SK-N-MC (cell line): ENCODE measurements at places on chromosomes 5 and 9.

DNA sequence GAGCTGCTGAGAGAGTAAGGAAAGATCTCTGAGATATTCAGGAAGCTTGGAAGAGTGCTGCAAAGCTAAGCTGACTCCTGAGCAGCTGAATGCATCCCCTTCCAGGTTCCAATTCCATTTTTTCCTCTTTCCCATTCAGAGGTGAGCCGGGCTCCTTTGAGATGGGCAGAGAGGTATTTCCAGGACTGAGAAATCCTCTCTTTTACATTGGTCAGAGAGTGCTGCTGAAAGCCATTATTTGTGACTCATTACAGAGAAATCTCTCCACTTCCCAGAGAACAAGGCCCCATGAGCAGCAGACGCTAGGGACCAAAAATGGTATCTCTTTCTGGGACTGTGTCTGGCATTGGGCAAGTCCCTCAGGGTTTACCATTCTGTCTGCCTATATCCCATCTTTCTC is 3.7 kb downstream of the MCTP1 start:
- no peak for DNase-seq

DNA sequence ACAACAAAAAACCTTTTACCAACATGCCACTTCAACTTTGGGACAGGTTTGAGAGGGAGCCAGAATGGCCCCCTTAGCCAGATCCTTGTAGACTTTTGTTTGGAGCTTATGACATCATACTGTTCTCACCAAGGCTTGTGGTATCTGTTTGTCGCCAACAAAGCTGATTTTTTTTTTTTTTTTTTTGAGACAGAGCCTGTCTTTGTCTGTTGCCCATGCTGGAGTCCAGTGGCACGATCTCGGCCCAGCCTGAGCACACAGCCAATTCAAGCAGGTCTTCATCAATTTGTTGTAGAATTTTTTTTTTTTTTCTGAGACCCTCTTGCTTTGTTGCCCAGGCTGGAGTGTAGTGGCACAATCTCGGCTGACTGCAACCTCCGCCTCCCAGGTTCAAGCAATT is 26.4 kb upstream of the NTNG2 start:
- no peak for DNase-seq

DNA sequence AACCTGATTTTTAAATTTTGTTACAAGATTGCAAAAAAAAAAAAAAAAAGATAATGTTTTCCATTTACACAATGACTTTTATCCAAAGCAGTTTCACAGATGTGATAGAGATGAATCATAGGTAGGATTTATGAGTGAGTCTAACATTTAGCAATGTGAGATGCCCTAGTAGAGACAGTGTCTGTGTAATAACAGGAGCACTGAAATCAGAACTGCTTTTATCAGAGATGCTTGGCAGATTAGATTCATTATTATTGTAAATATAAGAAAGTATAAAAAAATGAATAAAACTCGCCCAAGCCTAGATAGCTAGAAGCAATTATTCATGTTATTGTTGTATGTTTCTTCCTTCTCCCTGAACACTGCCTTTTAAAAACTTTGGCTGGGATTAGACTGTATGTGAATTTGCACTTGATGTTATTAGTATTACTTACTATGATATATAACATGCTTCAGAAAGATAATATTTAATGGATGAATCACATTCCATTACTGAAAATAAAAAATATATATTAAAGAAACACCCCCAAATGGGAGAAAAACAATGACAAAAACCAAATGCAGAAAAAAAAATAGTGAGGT is 567.3 kb upstream of the KLF4 start:
- no peak for DNase-seq

DNA sequence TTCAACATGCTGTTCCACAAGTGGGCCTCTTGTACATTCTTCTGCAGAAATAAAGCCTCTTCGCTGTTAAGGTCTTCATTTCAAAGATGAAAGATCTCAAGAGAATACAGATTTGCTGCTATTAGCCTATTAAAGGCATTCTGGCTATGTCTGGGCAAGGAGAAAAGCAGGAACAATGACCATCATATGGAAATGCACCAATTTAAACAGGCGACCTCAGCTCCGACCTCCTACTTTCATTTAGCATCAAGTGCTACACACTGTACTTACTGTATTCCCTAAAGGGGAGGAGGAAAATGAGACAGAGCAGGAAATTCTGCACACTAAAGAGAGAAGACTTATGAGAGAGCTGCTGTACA is 64.8 kb downstream of the HABP4 start:
- no peak for DNase-seq

DNA sequence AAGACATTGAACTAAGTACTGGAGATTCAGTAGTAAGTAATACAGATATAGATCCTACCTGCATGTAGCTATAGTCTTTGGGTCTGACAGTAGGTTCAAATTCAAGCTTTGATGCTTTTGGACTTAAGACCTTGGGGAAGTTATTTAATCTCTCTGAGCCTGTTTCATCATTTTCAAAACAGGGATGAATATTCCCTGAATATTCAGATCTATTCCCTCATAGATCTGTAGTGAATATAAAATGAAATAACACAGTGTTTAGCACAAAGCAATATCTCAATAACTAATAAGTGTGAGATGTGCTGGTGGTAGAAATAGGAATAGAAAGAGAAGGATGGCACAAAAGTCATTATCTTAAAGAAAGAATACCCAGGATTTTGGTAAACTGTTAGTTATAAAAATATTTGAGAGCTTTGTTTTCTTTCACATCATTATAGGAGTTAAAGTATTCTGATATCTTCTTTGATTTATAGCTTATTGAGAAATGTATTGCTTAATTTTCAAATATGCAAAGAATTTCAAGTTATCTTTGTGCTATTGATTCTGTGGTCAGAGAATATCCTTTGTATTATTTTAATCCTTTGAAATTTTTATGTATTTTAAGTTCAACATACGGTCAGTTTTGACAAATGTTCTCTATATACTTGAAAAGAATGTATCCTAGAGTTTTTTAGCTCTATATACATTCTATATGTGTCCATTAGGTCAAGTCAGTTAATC is 11.4 kb upstream of the RANBP3L start:
- no peak for DNase-seq

GRCh38 chr9:95645579-95645978 is 128.8 kb upstream of the PTCH1 start:
- no peak for DNase-seq

DNA sequence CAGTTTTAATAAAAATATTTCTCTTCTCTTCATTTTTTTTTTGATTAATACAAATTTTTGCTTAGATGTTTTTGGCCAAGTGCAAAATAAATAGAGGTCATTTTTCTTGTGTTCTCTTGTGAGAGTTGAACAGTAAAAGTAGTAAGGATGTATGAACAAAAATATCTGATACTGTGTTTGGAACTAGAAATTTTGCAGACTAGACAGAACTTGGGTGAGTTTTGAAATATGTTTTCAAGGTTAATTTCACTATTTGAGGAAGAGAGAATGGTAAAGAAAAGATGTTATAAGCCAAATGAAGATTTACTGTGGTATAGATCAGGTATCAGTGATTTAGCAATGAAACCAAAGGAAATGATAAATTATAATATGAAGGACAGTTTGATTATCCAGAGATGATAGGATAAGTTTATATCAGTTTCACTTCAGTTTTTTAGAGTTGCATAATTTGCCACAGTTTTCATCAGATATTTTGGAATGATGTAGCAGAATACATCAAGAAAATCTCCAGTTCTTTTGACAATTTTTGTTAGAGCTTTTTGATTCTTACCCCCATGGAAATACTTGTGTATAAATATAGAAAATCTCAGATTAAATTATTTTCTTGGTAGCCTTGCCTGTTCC is 147.9 kb upstream of the VCAN start:
- no peak for DNase-seq

GRCh38 chr9:134526584-134527477 is 114.8 kb upstream of the COL5A1 start:
- no peak for DNase-seq

- no peak for DNase-seq
Measured at GRCh38 chr9:134915046-134915985, 2.4 kb downstream of the FCN1 start.

GRCh38 chr9:110933350-110934001 is 104.8 kb downstream of the LPAR1 start:
- no peak for DNase-seq

DNA sequence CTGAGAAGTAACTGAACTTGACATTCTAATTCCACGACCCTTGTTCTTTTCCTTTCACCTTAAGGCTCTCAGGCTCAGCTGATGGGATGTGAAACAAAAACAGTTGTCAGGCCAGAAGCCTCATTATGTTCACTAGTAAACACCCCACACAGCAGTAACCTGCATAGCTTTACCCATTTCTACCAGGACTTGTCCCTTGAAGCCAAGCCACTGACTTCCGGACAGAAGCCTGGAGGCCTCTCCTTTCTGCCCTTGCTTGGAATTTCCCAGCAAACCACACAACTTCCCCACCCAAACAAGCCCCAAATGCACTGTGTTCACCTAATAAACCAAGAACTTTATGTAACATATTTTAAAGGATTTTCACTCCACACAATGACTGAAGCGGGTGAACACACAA is 19.6 kb downstream of the PRUNE2 start:
- DNase-seq = no peak

DNA sequence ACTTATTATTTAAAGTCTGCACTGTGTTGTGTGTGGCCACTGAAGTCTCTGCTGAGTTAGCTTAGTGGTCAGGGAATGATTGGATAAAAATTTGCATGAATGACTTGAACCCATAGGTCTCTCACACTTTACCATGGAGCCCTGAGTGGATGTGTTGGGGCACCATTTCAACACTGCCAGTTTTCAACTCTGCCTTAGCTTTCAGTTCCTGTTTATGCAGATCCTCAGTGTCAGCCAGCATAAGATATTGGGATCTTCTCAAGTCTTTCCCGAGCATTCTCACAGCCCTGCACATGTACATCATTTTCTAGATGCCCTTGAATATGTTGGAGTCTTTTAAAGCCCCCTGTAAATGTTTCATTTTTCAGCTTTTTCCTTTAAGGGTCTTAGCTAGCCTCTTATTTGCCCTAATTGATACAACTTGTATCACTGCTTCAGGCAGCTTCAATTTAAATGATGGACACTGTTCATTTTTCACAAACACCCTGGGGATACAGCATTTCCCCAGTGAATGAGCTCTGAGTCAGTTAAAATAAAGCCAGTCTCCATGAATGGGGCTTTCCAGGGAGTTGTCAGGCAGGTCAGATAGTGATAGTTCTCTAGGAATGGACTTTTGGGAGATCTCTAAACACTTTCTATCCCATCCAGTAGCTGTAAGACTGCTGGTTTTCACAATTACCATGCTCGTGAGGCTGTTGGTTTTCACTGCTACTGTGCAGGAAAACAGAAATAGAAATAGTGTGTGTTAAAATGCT is 211.9 kb upstream of the PAPPA start:
- DNase-seq = no peak

DNA sequence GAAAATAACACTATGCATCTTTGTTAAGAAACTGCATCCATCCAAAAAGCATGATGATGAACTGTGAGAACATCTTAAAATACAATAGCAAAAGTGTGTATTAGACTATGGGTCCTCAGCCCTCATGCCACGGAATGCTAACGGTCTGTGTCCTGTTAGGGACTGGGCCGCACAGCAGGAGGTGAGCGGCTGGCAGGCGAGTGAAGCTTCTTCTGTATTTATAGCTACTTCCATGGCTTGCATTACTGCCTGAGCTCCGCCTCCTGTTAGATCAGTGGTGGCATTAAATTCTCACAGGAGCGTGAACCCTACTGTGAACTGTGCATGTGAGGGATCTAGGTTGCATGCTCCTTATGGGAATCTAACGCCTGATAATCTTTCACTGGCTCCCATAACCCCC is 129.8 kb downstream of the NXNL2 start:
- no peak for DNase-seq

GRCh38 chr9:136481558-136481957 is 1.3 kb downstream of the SEC16A start:
- DNase-seq = no peak

DNA sequence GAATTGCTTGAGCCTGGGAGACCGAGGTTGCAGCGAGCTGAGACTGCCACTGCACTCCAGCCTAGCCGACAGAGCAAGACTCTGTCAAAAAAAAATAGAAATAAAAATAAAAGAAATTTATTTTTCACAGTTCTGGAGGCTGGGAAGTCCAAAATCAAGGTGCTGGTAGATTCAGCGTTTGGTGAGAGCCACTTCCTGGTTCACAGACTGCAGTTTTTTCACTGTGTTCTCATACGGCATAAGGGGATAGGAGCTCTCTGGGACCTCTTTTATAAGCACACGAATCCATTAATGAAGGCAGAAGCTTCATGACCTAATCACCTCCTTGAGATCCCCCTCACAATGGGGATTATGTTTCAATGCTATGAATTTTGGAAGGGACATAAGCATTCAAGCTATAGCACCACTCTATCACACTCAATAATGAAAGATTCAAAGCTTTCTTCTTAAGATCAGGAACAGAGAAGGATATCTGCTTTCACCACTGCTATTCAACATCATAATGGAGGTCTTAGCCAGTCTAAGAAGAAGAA is 5.3 kb downstream of the PJA2 start:
- DNase-seq = no peak

DNA sequence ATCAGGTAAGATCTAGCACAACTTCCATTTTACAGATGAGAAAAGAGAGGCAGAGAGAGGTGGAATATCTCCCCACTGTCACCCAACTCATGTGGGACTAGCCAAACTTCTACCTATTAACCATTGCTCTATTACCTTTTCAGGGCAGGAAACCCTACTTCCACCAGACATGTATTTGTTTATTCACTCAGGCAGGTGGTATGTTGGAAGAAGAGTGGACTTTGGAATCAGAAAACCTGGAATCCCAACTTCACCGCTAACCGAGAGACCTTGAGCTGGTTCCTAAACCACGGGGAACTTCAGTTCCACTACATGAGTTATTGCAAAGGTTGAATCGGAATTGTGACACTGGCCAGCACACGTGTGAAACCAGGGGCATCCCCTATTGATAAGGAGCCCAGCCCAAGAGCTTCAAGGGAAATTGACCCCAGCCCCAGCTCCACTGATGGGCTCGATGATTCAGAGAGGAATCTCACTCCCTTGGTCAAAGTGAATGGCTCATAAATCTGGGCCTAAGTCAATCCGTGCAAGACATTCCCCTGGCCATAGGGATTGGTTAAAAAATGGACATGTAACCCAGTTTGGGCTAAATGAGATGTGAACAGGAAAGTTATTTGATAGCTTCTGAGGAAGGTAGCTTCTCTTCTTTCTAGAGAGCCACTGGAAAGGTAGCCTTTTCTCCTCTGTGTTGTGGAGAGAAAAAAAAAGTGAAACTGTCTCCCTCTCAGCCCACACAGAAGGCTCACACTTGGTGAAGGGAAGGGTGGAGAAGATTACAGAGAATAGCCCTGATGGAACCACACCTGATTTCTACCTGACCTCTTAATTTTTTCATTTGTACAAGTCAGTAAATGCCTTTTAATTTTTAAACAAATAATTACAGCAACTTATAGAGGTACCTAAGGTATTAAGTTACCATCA is 5.5 kb upstream of the GLIS3 start:
- DNase-seq = no peak

- no peak for DNase-seq
Measured at GRCh38 chr9:114532561-114533237, 27.4 kb upstream of the WHRN start.

GRCh38 chr9:72039532-72039931 is 20.9 kb downstream of the C9orf57 start:
- no peak for DNase-seq
